Sciatic nerve (tissue), 2 donors: ENCODE measurements at places on chromosomes 2 and 18.
A peak's percentile ranks its signal among the peaks of the same experiment; 100 is the strongest.

- no peak for DNase-seq
Measured at GRCh38 chr2:172945510-172945850, 130.2 kb upstream of the MAP3K20 start.

DNA sequence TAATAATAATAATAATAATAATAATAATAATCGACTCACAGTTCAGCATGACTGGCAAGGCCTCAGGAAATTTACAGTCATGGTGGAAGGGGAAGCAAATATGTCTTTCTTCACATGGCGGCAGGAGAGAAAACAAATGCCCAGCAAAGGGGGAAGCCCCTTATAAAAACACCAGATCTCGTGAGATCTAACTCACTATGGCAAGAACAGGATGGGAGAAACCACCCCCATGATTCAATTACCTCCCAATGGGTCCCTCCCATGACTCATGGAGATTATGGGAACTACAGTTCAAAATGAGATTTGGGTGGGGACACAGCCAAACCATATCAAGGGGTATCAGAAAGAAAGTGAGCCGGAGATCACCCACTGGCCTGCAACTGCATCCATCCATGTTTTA lies 40.5 kb upstream of the PAPOLG start:
- DNase-seq = no peak

DNA sequence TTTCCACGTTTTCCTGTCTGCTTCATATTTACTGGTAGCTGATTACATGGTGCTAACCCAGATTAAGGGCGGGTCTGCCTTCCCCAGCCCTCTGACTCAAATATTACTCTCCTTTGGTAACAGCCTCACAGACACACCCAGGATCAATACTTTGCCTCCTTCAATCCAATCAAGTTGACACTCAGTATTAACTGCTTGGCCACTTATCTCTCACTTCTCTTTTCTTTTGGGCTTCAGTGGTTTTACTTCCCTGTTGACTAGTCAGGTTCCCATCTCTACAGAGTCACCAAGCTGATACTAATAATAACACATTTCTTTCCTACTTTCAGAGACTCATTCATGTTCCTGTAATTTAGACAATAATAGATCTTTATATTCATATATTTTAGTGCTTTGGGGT lies 302.2 kb upstream of the MAP2 start:
- no peak for DNase-seq

DNA sequence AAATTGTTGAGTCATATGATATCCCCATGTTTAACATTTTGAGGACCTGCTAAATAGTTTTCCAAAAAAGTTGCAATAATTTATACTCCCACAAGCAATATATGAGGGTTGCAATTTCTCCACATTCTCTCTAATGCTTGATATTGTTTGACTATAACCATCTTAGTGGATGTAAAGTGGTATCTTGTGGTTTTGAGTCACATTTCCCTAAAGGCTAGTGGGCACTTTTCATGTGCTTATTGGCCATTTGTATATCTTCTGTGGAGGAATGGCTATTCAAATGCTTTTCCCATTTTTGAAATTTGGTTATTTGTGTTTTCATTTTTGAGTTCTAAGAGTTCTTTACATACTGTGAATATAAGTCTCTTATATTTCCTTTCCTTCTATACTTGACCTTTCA lies 82.7 kb downstream of the SCG2 start:
- DNase-seq = no peak

- DNase-seq = no peak
Measured at GRCh38 chr2:217076657-217077232, 216.9 kb upstream of the TNP1 start.

GRCh38 chr2:50627505-50627904 lies 404.4 kb downstream of the NRXN1 start:
- no peak for DNase-seq

- DNase-seq = no peak
Measured at GRCh38 chr2:8225266-8225665, 456.6 kb upstream of the ID2 start.

DNA sequence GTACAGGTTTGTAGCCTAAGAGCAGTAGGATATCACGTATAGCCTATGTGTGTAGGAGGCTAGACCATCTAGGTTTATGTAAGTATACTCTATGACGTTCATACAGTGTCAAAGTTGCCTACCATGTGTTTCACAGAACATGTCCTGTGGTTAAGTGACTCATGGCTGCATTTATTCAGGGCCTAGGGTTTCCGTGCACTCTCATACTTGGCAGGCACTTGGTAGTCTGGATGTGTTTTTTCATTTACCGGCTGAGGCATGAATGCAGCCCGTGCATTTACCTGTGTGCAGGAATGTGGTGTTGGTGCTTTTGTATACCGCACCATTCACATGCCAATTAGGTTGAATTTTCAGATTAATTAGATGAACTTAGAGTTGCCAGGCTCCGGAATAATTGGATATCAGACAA lies 43.4 kb downstream of the MYL12B start:
- no peak for DNase-seq

DNA sequence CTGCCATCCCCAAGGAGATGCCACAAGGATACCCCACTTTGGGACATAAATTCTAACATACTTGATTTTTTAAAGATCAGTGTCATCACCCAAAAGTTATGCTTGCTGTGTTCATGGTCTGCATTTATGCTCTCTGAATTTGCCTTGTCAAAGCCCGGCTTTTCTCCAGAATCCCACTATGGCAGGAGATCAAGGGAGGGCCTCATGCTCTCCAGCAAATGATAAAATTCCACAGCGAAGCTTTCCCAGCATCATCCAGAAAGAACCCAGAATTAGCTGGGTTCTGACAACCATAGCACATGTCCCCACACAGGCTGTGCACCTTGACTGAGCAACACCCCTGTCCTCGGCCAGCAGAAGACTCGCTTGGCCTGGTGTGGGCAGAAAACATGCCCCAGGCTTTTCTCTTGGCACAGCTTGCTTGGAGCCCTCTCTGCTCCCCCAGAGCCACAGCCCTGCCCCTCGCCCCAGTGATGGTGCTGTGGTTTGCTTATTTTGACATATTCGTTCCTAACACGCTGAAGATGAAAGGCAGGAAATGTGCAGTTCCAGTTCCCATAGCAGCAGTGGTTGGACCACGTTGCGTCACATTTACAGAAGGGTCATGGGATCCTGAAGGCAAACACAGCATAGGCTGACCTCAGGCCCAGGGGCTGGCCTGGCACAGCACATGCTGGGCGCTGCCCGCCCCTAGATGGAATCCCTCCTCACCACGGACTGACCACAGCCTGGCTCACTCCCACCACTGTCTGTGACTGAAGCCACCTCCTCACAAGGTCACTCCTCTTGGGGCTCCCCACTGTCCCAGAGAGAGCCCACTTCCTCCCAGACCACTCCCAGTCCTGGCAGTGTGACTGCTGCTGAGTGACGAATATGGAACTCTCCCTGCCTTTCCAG lies 14.1 kb upstream of the CHRNA1 start:
- DNase-seq = no peak

GRCh38 chr2:192675681-192676080 lies 480.9 kb upstream of the TMEFF2 start:
- DNase-seq = no peak

DNA sequence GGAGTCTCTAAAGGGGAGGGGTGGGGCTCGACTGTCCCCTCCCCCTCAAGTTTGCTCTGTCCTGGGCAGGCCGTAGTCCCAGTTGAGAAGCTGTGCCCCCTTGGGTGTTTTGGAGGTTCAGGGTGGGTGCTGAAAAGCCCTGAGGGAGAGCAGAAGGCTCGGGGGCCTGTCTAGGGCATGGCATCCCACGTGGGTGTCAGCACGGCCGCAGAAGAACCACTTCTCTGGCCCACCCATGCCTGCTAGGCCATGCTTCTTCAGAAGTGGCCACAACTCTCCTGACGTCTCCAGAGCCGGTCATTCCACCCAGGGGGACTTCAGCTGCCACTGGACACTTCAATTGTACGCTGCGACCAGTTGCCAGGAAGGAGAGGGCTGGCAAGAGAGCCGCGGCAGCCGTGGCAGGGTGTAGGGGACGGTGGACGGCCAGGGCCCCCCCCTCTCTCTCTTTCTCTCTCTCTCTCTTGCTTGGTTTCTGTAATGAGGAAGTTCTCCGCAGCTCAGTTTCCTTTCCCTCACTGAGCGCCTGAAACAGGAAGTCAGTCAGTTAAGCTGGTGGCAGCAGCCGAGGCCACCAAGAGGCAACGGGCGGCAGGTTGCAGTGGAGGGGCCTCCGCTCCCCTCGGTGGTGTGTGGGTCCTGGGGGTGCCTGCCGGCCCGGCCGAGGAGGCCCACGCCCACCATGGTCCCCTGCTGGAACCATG lies at the start of gene INPP5D:
TSS of gene INPP5D (plus strand) at position 546 of the 704 bp plus-strand sequence. CDS start at position 683, 137 bp downstream.
- DNase-seq = peak; percentile 64

GRCh38 chr2:118013724-118014491 lies at the start of gene CCDC93:
Gene CCDC93 (minus strand): TSS chr2:118014070. CDS start chr2:118013995, 75 bp downstream.
- peak; percentile 85 for DNase-seq

- DNase-seq = no peak
Measured at GRCh38 chr2:118730405-118730804, 117.0 kb downstream of the EN1 start.

DNA sequence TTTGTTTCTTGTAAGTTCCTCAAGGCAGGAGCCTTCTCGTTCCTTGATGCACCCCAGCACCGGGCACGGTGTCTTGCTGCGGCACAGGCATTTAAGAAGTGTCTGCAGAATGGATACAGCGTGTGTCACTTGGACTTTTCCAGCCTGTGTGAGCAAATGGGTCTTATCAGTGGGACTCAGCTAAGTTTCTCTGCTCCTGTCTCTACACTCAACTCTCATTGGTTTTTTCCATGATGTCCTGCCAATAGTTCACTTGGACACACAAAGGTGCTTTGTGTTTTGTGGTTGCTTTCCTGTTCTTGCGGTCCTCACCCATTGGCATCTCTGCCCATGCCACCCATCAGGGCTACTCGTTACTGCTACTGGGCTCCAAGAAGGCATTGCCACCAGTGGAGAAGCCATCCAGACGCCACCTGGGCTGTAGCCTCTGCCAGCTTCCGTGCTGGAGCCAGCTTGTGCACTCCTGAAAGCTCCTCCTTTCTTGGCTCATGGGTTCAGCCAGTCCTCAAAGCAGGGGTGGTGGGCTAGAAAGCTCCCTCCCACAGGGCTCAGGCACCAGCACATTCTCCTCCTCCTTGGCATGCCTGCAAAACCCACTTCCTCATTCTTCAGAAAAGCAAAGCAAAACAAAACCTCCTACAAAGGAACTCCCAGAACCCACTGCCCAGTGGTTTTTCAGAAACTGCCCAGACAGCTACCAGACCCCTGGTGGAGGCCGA lies 41.4 kb downstream of the IL1R2 start:
- no peak for DNase-seq

- peak; percentile 67 for DNase-seq
Measured at GRCh38 chr2:85394261-85394681, 15.9 kb downstream of the CAPG start.

GRCh38 chr2:200380091-200380561 lies 73.6 kb downstream of the SPATS2L start:
- DNase-seq = no peak

- DNase-seq = no peak
Measured at GRCh38 chr2:188978291-188979081, 4.3 kb downstream of the COL3A1 start.

DNA sequence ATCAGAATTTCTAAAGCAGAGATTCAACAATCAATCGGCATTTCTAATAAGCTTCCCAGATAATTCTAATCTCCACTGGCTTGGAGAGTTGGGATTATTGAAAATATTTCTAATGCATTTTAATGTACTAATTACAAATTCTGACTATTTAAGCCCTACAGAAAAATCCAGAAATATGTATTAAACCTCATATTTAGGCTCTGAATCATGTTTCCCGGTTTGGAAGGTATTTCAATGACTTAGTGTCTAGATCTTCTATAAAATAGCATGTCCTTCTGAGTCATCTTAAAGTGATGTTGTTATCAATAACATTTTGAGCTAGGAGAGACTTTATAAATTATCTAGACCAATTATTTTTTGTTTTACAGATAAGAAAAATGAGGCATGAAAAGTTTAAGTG lies 258.8 kb upstream of the NRXN1 start:
- no peak for DNase-seq

- DNase-seq = no peak
Measured at GRCh38 chr18:59909289-59910036, 9.7 kb downstream of the PMAIP1 start.

GRCh38 chr2:75833386-75833785 lies 122.7 kb upstream of the GCFC2 start:
- no peak for DNase-seq

DNA sequence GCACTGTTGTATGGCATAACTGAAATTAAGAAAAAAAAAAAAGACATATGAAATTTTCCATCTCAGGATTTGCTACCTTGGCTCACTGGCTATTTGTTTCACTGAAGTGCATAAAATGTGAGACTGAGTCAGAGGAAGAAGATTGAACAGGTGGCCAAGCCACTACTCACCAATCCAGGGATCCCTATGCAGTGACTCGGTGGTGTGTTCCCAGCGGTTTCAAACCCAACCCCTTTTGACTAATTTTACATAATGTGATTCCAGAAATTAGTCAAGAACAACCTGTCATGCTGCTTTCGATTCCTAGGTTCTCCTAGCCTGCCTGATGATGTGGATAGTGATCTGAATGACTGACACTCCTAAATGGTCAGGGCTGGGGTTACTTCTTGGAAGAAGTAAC lies 77.3 kb downstream of the KLHL14 start:
- DNase-seq = no peak

- no peak for DNase-seq
Measured at GRCh38 chr18:44374966-44375365, 305.7 kb upstream of the SETBP1 start.

- no peak for DNase-seq
Measured at GRCh38 chr2:41197781-41198180, 745.9 kb upstream of the SLC8A1 start.

DNA sequence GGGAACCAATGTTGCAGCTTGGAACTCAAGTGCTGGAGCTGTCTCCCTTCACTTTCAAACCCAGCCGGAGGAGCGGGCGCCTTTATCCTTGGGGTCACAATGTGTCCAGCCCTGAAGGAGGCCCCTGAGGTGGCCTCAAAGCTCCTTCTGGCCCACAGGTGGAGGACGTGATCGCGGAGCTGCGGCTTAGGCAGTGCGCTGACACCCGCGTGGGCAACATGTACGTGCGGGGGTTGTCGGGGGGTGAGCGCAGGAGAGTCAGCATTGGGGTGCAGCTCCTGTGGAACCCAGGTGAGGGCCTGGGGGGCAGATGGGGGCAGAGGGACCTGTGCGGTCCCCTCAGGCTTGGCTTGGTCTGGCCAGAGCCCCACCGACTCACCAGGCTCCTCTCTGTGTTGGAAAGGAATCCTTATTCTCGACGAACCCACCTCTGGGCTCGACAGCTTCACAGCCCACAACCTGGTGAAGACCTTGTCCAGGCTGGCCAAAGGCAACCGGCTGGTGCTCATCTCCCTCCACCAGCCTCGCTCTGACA lies 13.5 kb downstream of the ABCG8 start:
- DNase-seq = no peak

DNA sequence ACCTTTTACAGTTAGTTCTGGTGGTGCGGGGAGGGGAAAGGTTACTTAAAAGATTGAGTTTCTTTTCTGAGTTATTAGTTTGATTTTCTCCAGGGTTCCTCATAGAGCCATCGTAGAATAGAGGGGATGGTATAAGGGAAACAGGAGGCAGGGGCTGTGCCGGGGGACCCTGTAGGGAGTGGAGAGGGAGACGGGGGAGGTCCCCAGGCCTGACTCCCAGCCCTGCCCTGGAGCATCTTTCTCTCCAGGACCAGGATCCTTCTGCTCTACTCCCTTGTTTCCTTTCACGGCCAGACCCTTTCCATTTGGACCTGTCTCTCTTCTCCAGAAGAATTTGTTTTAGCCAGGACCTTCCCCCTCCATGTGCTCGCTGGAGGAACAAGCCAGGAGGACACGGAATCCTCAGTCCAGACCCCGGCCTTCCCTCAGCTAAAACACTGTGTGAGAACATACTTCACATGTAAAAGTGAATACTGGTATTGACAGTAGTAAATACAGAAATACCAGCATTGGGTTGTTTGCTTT lies 35.4 kb downstream of the DGKD start:
- DNase-seq = peak; percentile 32
